ENCODE measurements at places on chromosomes 11 and 22.

DNA sequence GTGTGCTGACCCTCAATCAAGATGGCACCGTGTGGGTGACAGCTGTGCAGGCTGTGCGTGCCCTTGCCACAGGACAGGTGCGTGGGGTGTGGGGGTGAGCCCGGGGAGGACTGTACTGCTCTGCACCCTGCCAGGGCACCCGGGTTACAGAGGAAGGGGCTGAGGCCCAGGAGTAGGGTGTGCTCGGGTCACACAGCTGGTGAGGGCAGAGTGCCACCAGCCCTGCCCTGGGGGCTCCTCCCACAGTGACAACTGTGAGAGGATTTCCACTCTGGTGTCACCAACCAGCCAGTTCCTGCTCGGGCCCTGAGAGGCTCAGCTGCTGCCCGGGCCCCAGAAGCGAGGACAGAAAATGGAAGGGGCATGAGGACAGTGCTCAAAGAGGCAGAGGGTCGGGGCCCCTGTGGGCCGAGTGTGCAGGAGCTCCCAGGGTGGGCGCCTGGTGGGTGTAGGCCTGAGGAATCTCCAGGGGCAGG is 20.5 kb downstream of the TRMU start:
- no peak for DNase-seq

GRCh38 chr11:63622323-63622722 is 8.1 kb upstream of the PLAAT3 start:
- DNase-seq = no peak

- DNase-seq = no peak
Observed at GRCh38 chr11:126817523-126818450, 182.8 kb downstream of the KIRREL3 start.

DNA sequence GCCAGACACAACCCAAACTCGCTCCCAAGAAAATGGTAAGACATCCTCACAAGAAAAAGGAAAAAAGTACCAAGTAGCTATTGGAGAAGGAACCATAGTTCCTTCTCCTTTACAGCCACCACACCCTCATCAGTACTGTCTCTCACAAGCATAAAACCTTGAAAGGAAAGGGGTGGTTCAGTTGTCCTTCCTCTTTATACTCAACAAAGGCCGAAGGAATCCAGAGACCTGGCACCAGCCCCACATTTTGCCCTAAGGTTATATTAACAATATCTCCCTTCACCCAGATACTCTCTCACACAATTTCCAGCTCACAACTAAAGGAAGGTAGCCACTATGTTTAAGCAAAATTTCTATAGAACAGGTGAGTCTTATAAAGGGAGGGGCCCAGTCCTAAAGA is 8.5 kb downstream of the FHIP1B start:
- no peak for DNase-seq

DNA sequence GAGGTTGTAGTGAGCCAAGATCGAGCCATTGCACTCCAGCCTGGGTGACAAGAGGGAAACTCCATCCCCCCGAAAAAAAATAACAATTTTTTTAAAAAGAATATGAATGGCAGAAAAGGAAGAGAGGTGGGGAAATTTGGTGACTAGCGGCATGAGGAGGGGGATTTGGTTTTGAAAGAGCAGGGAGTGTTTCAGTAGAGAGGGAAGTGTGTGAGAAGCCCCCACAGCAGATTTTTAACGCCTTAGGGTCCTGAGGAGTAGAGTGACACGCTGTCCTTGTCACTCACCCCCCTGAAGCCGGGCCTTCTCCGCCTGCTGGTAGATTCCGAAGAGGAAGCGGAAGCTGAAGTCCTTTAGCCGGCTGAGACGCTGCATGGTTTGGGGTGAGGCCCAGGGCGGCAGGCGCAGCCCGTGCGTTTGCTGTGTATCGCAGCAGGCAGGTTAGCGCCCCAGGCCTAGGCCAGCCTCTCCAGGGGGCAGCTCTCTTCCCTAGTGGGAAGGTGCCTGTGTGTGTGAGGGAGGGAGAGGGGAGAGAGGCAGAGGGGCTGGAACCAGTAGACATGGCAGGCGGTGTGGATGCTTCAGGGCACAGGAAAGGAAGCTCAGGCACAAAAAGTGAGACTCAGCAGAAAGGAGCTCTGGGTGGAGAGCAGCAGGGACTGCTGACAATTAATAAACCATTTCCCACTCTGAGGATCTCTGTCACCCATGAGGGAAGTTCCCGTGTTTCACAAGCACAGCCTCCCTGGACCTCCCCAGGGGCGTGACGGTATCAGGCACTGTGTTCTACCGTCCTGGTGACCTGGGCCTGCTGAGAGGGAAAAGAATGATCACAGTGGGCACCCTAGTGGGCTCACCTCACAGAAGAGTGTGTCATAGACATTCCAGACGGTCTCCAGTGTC is 3.9 kb downstream of the ACP2 start:
- no peak for DNase-seq

DNA sequence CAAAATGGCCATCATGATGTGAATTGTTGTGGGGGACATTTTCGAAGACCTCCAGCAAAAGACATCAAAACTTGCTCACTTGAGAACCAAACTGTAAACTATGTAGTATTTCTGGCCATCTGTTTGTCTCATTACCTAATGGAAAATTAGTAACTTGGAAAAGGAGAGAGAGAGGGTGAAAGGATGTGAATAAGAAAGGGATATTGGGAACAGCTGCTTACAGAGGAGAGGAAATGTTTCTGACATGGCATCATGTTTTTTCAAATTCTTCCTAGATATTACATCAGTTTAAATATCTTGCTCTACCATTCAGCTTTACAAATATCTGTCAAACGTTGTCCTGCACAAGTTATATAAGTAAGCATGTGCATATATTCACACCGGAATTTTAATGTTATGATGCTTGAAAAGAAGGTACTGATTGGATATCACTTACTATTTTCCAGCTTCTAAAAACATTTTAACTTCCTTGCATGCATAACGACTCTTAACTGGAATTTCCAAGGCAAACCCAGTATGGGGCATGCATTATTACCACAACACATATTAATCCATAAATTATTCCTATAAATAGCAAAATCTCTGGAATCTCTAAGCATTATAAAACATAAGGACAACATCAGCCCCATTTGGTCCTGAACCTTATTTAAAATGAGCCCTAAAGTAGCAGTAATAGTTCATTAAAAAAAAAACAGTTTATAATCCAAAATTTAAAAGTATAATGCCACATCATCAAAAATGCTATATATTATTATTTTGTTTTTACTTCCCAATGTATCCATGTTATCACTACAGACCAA is 20.0 kb downstream of the GUCY1A2 start:
- DNase-seq = no peak

DNA sequence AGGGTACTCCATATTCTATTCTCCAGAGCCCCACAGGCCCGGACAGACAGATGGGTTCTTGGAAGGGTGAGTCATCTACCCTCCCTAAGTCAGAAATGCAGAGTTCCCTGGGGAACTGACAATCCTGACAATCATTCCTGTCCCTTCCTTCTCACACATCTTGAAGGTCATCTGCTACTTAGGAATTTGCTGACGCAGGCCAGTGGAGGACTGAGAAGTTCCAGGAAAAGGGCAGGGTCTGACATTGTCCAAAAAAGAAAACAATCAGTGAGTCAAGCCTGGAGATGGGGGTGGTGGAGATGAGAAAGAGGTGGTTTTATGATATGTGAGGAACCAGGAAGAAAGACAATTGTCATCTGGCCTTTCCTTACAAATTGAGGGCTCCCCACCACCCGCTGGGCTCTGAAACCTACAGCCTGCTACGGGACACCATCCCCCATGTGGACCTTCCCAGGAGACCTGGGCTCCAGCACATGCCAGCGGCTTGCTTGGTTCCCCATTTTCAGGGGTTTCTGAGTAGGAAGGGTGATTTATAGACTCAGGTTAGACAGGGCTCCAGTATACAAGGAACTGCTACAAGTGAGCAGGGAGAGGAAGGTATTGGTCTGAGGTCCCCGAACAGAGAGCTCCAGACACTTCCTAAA is 12.9 kb downstream of the CD59 start:
- DNase-seq = no peak

DNA sequence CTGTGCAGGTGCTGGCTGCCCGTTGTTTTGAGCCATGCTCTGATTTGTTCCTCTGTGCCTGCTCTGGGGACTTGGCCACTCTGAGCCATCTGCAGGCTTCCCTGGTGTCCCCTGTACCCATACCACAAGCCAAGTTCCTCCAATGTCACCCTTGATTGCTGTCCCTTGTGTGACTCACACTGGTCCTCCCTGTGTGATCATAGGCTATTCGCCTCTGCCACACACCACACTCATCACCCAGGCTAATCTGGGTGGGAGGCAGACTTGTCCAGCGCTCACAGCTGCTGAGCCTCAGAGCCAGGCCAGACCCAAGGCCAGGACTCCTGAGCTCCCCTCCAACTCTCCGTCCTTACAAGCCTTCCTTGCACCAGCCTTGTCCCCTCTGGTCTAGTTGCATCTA is 31.7 kb downstream of the IGF2 start:
- no peak for DNase-seq

DNA sequence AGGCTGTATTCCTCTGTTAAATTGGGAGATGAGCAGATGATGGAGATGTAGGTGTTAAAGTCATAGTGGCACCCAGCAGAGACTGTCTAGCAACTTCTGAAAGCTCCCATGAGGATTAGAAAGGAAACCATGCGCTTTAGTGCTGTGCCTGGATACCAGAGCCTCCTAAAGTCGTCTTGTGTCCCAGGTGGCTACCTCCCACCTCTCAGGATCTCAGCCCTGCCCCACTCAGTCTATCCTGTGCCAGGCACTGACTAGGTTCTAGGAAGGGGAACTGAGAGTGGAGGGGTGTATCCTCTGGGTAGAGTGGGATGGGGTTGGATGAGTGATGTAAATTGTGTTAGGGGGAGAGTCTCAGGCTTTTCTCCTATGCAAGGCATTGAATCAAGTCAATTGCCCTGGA is 60.2 kb downstream of the KIAA1671 start:
- DNase-seq = no peak

- no peak for DNase-seq
Observed at GRCh38 chr22:44759001-44759400, 6.6 kb downstream of the ARHGAP8 start.

DNA sequence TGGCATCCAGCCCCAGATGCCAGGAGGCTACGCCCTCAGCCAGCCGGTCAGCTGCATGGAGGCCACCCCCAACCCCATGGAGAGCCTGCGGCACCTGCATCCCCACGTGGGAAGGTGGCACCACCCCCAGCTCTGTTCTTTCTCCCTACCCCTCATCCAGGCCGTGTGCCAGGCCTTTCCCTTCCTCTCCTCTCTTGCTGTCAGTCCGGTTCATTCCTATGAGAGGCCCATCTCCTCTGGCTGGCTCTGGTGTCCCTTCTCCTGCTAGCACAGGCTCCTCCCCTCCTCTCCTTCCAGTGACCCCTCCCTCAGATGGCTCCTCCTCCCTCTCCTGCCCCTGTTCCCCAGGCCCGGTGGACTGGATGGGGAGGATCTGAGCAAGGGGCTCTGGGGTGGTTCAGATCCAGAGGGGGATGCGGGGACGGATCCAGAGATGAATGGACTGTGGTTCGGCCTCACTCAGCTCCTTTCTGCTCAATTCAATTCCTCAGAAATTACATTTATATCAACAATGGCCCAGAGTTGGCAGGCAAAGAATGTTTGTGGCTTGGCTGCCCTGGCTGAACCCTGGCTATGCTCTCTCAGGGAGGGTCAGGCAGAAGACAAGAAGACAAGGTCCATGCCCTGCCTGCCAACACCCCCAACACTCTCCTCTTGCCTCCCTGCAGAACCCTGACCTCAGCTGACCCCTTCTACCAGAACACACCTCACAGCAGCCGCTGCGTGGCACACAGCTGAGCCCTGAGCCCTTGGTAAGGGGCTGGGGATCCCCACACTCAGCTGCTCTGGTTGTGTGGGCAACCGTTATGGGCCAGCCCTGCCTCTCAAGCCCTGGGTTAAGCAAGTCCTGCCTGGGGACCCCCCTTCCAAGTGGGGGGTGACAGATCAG is 18.5 kb upstream of the LRRC10B start:
- no peak for DNase-seq

DNA sequence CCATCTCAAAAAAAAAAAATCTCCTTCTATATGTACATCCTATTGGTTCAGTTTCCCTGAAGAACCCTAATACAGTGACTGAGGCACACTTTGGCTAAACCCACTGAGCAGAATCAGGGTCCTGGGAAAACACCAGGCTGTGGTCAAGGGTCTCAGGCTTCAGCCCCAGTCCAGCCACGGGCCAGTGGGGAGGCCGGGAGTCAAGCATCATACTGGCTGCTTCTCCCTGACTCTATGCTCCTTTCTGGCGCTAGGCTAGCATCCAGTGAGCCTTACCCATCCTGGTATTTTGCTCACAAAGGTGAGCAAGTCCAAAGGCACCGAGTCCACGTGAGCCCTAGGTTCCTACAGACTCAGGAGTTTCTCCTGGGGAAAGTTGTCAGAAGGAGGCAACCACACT is 752.5 kb downstream of the BRD1 start:
- no peak for DNase-seq

GRCh38 chr11:131744847-131745246 is 374.4 kb downstream of the NTM start:
- no peak for DNase-seq

DNA sequence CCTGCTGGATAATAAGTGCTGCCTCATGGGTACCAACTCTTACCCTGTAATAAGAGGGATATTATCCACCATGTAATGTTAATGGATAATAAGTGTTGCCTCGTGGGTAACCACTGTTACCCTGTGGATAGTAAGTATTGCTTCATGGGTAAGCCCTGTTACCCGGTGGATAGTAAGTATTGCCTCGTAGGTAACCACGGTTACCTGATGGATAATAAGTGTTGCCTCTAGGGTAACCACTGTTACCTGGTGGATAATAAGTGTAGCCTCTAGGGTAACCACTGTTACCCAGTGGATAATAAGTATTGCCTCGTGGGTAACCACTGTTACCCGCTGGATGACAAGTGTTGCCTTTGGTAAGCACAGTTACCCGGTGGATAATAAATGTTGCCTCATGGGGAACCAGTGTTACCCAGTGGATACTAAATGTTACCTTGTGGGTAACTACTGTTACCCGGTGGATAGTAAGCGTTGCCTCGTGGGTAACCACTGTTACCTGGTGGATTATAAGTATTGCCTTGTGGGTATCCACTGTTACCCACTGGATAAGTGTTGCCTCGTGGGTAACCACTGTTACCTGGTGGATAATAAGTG is 18.6 kb upstream of the NXPE4 start:
- no peak for DNase-seq

DNA sequence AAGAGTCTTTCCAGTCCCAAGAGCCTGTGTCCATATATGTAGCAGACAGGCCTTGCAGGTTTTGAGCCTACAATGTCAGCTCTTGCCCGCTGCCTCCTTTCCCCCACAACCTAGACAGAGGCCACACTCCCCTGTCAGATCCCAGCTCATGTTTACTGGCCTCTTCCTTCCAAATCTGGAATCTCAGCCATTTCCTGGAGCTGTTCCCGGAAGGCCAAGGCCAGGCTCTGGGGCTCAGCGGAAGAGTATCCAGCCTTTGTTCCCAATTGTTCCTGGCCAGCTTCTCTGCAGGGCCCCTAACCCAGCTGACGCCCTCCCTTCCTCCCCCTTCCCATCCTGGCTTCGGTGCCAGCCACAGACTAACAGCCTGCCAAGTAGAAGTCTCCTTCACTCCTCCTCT is 1.0 kb upstream of the ROBO4 start:
- peak; percentile 57 for DNase-seq

- DNase-seq = no peak
Observed at GRCh38 chr11:11931461-11932055, 76.9 kb downstream of the DKK3 start.

Data from hypothalamus (tissue), 51 donors.